ENCODE measurements at places on chromosomes 1 and 21.
A peak's percentile ranks its signal among the peaks of the same experiment; 100 is the strongest.

DNA sequence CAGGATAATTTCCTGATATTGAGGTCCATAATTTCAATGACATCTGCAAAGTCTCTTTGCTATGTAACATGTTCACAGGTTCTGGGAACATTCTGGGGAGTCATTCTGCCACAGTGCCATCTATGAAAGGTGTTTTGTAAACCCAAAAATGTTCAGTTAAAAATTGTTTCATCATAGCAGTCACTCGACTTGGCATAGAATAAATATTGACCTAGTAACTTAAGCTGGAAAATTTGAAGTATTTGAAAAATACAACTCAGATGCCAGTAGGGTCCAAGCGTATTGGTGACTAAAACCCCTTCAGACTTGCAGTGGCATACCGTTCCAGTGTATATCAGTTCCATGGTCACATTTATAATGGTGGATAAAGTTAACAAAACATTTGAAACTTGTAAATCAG, 6.8 kb downstream of the DESI2 start:
- DNase-seq: no peak

GRCh38 chr1:209265301-209265700, 318.2 kb upstream of the CAMK1G start:
- DNase-seq: no peak

GRCh38 chr1:56663846-56664245, 18.7 kb downstream of the PRKAA2 start:
- DNase-seq: no peak

GRCh38 chr1:207115269-207115668, 11.2 kb downstream of the C4BPA start:
- no peak for DNase-seq

DNA sequence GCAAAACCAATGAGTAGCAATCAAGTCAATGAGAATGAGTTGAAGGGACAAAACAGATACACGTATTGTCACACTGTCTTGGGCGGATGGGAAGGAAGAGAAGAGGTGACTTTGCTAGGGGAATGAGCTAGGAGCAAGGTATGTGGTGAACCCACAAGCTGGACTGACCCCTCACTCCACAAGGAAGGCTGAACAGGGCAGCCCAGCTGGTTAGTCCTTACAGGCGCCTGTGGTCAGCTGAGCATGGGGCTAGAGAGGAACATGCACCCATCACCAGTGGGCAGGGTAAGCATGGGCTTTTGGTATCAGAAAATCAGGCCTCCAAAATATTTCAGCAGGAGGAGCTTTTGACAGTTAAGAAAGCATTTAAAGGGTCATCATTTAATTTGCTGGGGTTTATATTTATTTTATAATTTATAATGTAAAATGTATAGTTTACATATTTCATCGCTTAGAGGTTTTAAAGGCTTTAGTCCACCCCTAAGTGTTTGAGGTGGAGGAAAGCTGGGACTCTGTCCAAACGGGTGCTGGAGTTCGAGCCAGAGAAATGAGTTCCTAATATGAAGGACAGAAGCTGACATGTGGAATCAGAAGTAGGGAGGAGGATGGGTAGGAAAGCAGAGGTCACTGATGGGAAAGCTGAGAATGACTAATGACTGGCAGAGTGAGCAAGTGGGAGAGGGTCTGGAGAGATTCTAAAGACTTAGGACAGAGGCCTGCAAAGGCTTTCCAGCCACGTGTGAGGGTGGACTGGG, 22.0 kb upstream of the ACBD6 start:
- no peak for DNase-seq

DNA sequence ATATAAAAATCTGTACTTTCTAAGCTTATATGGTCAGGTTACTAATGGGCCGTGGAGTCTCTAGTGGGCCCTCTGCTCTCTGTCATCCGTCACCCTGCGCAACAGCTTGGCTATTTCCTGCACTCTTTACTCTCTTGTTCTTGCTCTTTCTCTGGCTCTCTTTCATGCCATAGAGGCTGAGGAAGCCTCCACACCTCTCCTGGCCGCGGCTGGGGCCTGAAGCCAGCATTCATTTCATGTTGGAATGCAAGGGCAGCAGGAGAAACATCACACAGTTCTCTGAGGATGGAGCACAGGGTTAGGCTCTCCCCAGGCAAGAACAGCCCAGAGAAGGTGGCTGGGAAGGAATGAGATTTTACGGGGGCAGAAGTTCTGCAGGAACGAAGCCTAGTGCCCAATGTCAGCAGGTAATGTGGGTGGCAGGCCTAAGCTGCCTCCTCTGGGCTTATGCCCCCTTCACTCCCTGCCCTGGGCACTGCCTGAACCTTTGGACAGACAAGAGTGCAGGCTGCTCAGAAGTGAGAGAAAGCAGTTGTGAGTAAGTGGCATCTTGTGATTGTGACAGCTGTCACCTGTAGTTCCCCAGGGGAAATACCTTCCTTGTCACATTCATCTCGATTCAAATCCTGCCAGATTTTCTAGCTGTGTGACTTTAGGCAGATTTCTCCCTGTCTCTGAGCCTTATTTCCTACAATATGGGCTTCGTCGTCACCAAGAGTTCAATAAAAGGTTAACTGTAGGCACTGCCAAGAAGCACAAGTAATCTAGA, 3.6 kb upstream of the FHAD1 start:
- DNase-seq: no peak

- DNase-seq: no peak
These were observed 52.4 kb upstream of the CDC42BPA start for GRCh38 chr1:227370533-227371254.

DNA sequence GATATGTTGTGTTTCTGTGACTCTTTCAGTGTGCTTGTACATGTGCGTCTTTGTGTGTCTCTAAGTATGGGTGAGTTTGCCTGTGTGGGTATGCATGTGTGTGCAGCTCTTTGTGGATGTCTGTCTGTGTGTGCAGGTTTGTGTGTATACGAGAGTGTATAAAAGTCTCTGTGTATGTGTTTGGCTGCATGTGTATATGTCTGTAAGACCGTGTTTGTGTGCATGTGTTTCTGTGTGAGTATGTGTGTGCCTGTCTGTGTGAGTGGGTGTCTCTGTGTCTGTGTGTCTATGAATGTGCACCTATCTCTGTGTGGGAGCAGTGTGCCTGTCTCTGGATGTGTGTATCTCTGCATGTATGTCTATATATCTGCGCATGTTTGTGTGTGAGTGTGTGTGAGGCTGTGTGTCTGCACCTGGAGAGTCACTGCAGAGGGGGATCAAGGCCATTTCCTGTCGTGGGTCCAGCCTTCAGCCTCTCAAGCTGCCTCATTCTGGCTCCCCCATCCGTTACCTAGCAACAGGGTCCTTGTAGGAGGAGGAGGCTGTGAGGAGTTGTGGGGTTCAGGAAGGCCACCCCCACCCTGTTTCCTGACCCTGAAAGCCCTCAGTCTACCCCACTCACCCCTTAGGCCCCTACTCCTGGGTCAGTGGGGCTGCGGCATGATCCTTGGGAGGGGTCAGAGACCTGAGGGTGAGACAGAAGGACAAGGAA, 10.4 kb downstream of the FGR start:
- no peak for DNase-seq

GRCh38 chr1:54542962-54543539, 5.0 kb upstream of the ACOT11 start:
- DNase-seq: no peak

DNA sequence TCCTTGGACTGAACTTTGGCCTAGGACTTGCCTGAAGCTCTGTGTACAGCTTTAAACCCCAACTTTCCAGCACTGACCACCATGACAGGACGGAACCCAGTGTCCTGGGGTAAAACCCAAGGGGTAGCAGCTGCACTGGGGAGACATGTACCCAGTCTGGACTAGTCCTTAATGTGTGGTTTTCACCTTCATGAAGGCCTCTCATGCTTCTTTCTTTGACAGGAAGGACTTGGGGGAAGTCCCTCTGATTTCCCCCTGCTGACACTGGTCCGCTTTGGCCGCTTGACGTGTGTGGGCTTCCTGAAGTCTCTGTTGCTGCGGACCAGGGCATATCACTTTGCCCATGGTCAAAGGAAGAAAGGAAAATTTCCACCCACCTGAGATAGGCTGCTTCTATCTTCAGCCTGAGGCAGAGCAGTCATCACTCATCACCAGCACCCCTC, 66.3 kb upstream of the PRDX6 start:
- DNase-seq: no peak

GRCh38 chr1:60133000-60133673, 59.6 kb upstream of the C1orf87 start:
- peak; percentile 11 for DNase-seq

DNA sequence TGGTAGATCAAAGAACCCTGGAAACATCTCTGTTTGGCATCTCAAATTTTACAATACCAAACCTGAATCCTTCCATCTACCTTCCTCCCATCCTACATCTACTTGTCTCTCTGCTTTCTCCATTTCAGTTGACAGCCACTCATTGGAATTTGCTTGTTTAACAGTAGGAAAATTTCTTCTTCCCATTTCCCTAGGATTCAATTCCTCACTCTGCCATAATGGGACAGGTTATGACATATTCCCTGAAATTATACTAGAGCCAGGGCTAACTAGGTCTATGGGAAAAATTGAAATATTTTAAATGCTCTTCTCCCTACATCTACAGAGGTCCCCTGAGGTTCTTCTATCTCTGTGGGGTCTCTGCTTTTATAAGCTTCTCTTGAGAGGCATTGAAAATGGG, 257.7 kb downstream of the KCNH1 start:
- no peak for DNase-seq

DNA sequence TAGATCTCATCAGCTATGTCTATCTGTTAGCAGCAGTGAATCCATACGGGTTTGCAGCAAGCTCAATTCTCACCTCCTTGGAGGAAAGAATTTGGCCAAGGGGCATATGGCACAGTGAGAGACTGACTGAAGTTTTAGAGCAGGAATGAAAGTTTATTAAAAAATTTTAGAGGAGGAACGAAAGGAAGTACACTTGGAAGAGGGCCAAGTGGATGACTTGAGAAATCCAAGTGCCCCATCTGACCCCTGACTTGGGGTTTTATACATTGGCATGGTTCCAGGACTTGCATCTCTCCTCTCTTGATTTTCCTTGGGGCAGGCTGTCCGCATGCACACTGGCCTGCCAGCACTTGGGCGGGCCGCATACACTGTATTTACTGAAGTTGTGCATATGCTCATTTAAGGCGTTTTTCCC, 9.2 kb upstream of the OSBPL9 start:
- no peak for DNase-seq

GRCh38 chr1:16237343-16237830, 404 bp upstream of the CPLANE2 start:
- DNase-seq: no peak

GRCh38 chr1:67058242-67058641, 4.3 kb upstream of the SLC35D1 start:
- no peak for DNase-seq

DNA sequence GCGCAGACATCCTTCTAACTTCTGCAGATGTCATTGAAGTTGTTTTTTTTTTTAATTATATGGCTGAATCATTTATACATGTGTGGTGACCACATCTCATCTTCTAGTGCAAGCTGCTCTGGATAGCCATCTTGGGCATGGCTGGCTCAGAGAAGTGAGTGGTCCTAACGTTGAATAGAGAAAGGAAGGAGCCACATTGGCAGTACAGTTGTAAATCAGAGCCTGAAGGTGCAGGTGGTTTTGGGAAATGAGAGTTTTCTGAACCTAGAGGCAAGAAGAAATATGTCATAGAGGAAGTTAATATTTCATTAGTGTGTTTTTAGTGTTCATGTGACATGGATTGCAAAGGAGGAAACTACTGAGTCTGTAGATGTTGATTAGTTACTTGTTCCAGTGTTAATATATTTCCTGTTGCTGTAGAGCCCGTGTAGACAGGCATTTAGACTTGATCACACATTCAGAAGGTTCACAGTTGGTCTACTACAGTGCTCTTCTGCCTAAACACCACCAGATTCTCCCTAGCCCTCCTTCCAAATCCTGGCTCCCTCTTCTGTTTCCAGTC, 163.7 kb downstream of the ROR1 start:
- DNase-seq: no peak

DNA sequence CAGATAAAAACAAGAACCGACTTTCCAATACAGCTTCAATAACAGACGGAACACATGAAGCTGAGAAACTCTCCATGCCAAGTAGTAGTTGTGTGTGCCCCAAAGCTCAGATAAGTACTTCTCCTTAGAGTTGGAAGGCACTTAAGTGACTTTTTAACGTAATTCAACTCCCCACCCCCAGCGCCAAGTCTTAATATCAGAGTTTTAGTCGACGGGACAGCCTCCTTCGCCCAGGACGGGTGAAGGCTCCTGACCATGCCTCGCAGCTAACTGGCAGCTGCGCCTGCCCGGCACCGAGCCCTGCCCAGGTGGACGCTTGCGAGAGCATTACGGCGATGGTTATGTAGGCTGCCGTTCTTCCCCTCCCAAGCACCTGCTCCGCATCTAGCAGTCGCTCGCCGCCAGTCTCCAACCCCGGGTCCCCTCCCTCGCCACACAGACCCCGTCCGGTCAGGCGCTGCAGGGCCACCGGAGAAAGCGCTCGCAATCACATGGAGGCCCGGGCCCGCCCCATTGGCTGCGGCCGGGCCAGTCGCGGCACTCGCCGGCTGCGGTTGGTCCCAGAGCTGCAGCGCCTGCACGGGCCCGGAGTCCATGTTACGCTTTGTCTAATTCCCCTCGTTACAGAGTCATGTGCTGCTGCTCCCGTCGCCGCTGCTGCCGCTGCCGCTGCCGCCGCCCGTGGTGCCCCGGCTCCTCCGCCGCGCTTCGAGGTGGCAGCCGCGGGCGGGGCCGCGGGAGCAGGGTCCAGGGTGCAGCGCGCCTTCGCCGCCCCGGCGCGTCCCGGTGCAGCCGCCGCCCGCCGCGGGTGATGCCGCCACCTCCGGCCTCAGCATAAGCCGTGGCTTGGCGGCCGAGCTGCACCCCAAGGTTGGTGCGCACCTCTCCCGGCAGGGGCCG, at the start of gene LRRC8D:
TSS of gene LRRC8D (plus strand) at position 611 of the 900 bp plus-strand sequence. CDS start 112,037 bp downstream, outside the sequence.
- peak; percentile 1 for DNase-seq

- DNase-seq: no peak
These were observed 7.3 kb downstream of the C8B start for GRCh38 chr1:56958526-56958925.

DNA sequence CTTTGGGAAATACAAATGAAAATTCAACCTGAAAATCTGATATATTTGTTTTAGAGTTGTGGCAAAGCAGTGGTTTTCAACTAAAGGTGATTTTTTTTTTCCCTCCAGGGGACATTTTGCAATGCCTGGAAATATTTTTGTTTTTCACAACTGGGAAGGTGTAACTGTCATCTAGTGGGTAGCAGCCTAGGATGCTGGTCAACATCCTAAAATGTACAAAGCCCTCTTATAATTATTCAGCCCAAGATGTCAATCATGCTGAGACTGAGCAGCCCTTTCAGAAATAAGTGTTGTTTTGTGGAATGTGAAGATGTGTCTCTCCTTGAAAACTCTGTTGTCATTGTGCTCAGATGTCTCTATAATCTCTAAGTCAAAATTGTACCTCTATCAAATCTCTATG, 95.2 kb upstream of the NCAM2 start:
- no peak for DNase-seq

GRCh38 chr1:150186789-150187559, 37.3 kb downstream of the PLEKHO1 start:
- DNase-seq: peak; percentile 36

GRCh38 chr1:40360631-40361030, 12.9 kb upstream of the SMAP2 start:
- no peak for DNase-seq

GRCh38 chr1:33312413-33312749, 8.5 kb downstream of the A3GALT2 start:
- no peak for DNase-seq

Data from SW 1271 (cell line).